ENCODE measurements at places on chromosomes 2 and 18.

DNA sequence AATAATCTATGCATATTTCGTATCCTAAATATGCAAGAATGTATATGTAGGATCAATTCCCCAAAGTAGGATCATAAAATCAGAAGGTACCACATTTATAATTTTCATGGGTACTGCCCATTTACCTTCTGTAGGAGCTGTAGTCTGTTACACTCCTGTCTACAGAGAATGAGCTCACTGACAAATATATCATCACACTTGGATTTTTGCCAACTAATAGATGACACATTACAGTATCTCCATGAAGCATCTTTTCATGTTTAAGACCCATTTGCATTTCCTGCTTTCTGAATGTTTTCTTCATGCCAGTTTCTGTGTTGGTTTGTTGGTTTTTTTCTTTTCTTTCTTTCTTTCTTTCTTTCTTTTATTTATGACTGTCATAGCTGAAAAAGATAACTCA lies 70.9 kb upstream of the EML6 start:
- DNase-seq: no peak

DNA sequence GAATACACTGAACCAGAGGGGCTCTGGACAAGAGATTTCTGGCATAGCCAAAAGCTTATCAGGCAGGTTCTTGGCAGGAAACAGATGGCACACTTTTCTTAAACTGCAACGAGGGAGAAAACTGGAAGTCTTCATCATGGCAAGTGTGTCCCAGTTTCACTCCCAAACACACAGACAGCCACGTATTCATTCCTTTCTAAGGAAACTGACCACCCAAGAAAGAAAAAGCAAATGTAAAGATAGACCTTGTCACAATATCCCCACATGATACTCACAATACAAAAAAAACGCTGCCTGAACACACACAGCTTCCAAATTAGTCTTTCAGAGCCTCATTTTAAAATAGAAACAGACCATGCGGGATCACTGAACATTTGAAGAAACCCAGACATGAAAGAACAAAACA lies 40.6 kb upstream of the RTTN start:
- no peak for DNase-seq

DNA sequence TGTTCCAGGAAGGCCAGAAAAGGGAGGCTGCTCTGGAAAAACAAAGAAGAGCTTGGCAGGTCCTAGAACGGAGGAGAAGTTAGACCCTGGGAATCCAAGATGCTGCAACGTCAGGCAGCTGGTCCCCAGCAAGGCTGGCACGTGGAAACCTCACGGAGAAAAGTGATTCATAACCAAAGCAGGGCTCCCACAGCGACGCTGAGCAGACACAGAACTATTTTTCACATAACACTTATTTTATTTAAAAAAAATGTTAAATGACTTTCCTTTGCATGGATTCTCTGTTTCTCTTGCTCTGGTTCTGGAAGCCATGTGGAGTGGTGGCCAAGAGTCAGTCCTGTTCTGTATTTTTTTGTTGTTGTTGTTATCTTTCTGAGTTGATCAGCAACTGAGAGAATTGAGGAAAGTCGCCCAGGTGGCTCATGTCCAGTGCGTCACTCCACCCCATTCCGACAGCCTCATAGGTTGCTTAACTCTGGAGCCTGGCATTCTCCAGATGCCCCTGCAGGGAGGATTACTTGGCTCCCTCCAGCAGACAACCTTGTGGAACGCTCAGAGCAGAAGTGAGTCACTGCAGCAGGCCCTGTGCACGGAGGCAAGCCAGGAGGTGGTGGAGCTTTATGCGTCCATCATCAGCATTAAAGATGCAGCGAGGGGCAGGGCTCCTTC lies 229.9 kb upstream of the HDAC4 start:
- no peak for DNase-seq

DNA sequence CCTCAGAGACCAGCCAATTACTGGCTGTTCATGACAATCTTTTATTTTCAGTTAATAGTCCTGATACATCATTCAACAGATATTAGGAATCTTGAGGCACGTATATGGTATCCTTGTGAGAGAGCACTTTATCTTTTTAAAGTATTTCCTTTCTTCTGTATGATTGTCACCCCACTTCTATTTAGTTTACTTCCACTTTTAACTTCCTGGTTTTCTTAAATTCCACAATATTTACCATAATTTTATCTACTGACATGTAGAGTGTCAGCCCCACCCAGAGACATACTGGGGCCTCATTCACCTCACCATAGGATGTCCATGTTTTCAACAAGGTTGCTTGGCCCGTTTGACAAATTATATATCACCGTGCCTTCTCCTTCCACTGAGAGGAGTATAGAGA lies 182.9 kb upstream of the ID2 start:
- DNase-seq: no peak

GRCh38 chr18:13730481-13730880 lies 4.0 kb downstream of the RNMT start:
- DNase-seq: no peak

DNA sequence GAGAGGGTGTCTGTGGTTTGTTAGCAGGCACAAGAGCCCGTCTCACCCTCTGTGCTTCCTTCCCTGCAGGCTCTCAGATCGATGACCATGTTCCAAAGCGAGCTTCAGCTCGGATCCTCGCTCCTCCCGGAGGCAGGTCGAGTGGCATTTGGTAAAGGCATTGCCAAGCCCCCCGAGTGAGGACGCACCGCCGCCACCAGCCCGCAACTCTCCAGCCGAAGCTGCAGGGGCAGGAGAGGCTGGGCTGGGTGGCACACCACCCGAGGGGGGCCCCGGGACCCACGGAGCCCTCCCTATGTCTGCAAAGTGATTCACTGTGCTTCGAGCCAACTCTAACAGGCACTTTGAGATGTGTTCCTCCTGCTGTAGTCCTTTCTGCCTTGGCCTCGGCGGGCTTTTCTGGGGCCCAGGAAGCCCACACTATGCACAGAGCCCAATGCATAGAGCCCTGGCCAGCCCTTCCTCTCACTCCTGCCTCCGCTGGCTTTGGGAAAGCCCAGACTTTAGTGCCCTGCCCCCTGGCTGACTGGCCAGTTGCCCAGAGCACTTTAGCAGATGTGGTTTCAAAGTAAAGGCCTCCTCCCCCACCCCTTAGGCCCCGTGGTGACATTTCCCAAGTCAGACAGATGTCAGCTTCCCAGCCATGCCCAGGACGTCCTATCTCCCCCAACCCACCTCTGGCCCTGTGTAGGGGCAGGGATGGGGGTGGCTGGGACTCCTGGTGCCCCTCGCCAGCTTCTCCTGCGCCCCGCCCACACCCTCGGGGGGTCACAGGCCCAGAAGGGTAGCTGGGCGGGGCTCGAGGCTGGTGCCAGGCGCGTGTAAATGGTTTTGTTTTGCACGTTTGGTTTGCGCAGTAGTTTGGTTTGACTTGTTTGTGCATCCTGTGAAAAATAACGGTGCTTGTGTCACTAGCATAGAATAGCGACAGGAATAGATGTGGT lies 23.3 kb upstream of the MAPRE3 start:
- DNase-seq: no peak

- DNase-seq: no peak
Measured at GRCh38 chr2:109258905-109259540, 130.0 kb downstream of the SH3RF3 start.

DNA sequence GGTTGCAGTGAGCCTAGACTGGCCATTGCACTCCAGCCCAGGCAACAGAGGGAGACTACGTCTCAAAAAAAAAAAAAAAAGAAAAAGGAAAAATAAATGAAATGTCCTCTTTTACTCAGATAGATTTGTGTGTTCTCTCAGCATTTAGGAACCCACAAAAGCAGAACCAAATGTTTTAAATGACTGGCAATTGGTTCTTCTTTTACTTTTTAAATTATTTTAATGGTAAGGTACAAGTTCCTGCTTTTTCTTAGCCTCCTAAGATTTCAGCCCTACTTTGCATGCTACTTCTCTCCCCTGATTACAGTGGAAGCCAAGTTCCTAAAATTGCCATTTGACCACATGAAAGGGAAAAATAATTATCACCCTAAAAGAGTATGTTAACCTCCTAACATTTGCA lies 23.5 kb downstream of the SRSF7 start:
- DNase-seq: no peak

DNA sequence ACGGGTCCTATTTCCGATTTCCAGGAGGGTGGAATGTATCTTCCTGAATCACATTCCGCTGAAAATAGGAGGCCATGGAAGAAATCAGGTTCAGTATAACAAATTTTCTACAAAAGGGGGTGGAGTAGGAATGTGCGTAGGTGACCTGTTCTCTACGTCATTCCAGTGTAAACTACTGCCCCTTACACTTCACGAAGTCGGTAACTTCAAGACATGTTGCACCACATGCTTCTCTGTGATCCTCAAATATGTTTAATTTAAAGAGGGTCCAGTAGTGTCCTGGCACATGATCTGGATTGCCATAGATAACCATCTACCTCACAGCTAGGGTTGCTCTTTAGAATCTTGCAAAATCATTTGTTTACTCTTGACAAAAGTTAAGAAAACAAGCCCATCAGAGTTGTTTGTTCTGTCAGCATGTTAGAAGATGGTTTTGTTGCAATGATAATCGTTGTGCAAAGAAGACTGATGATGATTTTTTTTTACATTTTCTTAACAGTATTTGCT lies 7.5 kb upstream of the CPS1 start:
- no peak for DNase-seq

GRCh38 chr18:37084912-37085311 lies 256.0 kb downstream of the KIAA1328 start:
- DNase-seq: no peak

GRCh38 chr2:218146056-218146455 lies 20.2 kb downstream of the CXCR2 start:
- DNase-seq: no peak

DNA sequence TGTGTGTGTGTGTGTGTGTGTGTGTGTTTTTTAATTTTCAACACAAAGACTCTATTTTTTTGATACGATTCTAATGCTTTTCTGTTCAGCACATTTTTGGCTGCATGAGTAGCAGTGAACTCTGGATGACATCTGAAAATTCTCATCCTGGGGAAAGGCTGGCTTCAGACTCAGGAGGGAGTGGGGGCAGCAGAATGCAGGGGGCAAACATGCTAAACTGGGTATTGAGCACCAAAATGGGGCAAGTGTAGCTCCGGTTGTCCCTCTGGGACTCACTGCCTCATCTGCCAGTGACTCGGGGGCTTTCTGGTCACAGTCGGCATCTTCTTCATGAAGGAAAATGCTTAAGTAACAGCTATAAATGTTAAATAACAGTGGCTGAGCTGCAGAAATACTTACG lies 116.8 kb upstream of the PID1 start:
- DNase-seq: no peak

DNA sequence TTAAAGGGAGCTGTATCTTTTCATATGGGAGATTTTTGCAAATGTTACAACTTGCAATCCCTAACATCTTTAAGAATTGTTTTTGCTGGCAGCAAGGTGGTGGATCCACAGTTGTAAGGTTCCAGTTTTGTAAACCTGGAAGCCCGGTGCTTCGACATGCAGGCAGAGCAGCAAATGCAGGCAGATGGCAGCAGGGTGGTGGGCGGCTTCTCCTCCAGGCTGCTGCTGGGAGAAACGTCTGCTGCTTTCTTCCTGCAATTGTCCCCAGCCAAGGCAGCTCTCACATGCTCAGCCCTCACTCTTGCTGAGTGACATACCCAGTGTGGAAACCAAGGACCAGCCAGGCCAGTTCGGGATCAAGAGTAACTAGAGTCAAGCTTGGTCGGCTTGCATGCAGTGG lies 166.0 kb downstream of the SEPTIN10 start:
- DNase-seq: no peak

DNA sequence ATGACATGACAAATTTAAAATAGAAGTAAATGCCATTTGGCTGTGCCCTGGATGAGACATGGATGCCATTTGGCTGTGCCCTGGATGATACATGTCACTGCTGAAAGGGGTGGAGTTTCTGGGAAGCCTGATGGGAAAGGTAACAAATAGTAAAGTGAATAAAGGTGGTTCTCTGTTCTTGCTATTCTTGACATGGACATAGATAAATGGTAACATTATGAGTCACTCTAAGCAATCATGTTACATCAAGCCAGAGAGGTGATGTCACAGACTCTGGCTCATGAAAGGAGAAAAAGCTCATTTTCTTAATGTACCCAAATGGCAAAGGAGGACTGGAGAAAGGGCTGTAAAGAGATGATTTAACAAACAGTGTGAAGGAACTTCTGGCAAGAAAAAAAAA lies 86.4 kb downstream of the EML6 start:
- DNase-seq: no peak

GRCh38 chr18:43380104-43380672 lies 102.9 kb upstream of the SYT4 start:
- DNase-seq: no peak

DNA sequence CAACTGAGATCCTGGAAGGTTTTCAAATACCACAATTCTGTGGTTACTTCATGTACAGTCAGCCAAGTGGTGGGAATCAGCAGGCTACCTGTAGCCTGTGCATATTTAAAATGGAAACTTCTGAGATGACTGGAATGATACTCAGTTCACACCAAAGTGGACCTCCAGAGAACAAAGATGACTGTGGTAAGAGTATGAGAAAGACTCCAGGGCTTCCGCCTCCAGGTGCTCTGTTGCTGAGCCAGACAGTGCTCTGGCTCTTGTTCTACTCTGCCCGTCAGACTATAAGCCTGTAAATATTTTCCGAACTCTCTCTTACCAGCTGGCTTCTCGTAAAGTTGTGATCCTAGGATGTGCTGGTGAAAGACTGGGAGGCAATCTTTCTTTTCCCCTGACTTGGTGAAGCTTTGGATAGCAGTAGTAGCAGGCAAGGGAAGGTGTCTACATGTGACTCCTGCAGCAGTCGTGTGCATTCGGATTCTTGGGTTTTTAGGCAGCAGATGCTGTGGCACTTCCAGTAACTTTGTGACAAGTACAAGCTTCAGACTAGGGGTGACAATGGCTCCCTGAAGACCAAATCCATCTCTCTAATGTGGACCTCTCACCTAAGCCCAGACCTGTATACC lies 23.1 kb downstream of the ST3GAL5 start:
- DNase-seq: no peak

- DNase-seq: no peak
Measured at GRCh38 chr2:202589582-202589949, 45.2 kb upstream of the FAM117B start.

DNA sequence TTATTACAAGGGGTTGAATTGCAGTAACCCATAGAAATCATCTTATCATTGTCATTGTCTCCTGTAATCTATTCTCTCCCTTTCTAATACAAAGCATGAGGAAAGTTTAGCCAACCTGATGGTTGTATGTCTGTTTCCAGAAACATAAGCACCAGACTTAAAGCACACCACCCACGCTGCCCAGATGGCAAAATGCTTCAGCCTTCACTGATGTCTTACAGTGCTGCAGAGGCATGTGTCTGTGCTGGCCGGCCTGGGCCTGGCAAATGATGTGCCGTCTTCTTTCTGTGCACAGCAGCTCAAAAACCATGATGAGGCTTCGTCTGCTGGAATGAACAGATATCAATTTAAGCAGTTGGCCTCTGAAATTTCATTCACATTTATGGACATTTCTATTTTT lies 443.0 kb upstream of the RGPD4 start:
- no peak for DNase-seq

- DNase-seq: no peak
Measured at GRCh38 chr2:239880396-239880795, 144.7 kb downstream of the NDUFA10 start.
